ENCODE measurements at places on chromosomes 5 and 9.
A peak's percentile ranks its signal among the peaks of the same experiment; 100 is the strongest.

DNA sequence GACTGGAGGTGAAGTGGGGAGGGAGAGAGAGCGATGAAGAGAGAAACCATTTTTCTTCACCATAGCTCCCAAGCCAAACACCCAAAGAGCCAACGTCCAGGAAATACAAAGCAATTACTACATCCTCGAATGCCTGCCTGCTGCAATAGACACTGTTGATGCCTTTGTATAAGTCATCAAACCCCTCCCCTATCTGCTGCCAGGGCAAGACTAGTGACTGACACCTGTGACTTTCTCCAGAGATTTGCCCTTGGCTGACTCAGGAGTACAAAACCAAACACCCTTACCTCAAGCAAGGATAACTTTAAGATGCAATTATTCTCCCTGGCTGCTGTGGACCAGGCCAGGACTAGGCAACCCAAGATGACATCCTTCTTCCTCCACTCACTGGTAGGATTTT, 81.8 kb upstream of the RASA1 start:
- no peak for DNase-seq

DNA sequence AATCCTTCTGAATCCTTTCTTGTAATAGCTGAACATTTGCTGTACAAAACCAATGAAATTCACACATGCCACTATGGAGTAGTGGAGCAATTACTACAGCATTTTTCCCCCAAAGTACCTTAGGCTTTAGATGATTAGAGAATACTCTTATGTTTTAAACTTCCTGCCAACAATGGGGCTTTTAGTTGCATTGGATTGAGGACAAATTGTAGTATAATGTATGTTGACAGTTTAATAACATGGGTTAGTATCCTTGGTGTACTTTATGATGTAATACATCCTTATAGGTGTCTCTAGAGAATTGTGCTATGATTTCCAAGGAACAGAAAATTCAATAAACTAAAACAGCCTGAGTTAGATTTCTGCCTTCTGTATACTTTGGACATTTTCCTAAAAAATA, 422.7 kb upstream of the GRAMD2B start:
- no peak for DNase-seq

- DNase-seq = no peak
These were observed 60.6 kb upstream of the SV2C start for GRCh38 chr5:76022611-76023010.

GRCh38 chr9:33158843-33159776, 8.0 kb downstream of the B4GALT1 start:
- DNase-seq = no peak

DNA sequence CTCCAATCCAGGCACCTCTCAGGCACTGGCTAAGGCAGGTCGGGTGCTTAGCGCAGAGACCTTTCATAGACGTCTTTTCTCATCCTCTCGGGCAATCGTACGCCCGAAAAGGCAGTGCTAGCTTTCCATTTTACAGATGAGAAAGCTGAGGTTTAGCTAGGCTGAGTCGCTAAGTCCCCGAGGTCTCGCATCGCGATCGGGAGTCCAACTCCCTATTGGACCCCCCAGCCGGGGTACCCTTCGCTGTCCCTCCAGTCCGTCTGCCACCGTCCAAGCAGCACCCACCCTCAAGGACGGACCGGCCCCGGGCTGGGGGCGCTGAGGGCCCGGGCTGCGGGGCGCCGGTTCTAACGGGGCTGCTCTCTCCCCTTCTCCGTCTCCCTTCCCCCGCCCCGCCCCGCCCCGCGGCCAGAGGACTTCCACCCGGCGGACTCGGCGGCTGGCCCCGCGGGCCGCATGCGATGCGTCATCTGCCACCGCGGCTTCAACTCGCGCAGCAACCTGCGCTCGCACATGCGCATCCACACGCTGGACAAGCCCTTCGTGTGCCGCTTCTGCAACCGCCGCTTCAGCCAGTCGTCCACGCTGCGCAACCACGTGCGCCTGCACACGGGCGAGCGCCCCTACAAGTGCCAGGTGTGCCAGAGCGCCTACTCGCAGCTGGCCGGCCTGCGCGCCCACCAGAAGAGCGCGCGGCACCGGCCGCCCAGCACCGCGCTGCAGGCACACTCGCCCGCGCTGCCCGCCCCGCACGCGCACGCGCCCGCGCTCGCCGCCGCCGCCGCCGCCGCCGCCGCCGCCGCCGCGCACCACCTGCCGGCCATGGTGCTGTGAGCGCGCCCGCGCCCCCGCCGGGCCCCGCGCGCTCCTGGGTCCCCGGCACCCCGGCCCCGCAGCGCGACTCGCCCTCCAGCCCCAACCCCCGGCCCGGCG, 12.5 kb upstream of the EXOSC2 start:
- peak; percentile 53 for DNase-seq

DNA sequence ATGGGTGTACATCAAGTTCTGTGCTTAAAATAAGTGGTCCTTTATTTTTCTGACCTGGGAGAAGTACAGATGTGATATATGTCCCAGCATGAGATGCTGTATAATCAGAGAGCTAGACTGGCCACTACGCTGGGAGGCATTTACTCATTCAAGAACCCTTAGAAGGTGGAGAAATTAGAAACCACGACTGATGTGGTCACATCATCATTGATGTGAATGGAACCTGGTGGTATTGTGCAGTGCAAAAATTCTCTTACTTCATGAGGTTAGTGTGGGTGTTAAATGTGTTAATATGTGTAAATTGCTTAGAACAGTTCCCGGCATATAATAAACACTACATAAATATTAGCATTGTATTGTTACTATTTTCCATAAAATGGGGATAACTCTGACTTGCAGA, 69.5 kb upstream of the CKMT2 start:
- no peak for DNase-seq

Measured in NK-92 treated with Interleukin-12 subunit alpha and Interleukin-12 subunit beta, amount 100 ng/mL, for 24 hours (cell line).